ENCODE measurements at places on chromosomes 4 and X. TPM values are rescaled to one million over a fixed set of nuclear protein-coding genes. Genes with fewer than 3 reads are reported as not detected.

GRCh38 chr4:184196730-184197385 is 20.8 kb downstream of the ENPP6 start:
- no peak for DNase-seq
- no peak overlapping the region for H3K27ac ChIP-seq
- no peaks in the 10 kb centered on the region for H3K27me3 ChIP-seq
- H3K4me1 ChIP-seq, result peaks cover 10% of the 10 kb centered on the region
- no peaks in the 10 kb centered on the region for H3K36me3 ChIP-seq
- no peak overlapping the region for H3K4me3 ChIP-seq

Gene CT45A1
- not detected for total RNA-seq

DNA sequence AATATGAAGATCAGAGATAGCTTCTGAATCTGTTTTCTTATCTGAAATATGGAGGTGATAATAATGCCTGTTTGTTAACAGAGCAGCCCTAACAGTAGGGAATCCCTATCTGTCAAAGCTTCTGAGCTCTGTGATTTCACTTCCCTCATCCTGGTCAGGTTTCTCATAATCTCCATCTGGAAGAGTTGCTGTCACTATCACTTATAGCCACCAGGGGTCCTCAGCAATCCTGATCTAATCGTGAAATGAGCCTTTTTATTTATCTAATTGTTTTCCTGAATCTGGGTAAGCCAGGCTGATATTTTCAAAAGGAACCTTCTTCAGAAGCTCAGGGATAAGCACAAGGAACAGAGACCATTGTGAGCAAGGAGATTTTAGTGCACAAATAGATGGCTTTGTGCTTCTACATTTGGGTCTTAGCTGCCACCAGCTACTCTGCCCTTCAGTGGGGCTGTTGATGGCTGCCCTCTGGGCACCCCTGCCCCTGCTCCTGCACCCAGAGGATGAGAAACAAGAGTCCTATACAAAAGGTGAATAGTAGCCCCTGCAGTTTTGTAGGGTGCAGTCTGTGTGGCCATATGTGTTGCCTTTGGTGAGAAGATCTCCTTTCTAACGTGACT is 196.4 kb upstream of the RADX start:
- H3K27ac ChIP-seq, result no peak overlapping the region
- no peaks in the 10 kb centered on the region for H3K27me3 ChIP-seq
- no peaks in the 10 kb centered on the region for H3K4me1 ChIP-seq
- H3K36me3 ChIP-seq, result no peaks in the 10 kb centered on the region
- no peak overlapping the region for H3K4me3 ChIP-seq

- H3K27me3 ChIP-seq, result no peaks in the 10 kb centered on the region
- H3K4me1 ChIP-seq, result no peaks in the 10 kb centered on the region
- H3K4me3 ChIP-seq, result no peak overlapping the region
Measured at GRCh38 chr4:113823291-113823659, 61.7 kb upstream of the CAMK2D start.

- DNase-seq, result no peak
- H3K4me3 ChIP-seq, result no peak overlapping the region
- H3K27ac ChIP-seq, result no peak overlapping the region
- H3K27me3 ChIP-seq, result no peaks in the 10 kb centered on the region
- H3K36me3 ChIP-seq, result no peaks in the 10 kb centered on the region
Measured at GRCh38 chrX:7127056-7127455, 20.5 kb upstream of the STS start.

DNA sequence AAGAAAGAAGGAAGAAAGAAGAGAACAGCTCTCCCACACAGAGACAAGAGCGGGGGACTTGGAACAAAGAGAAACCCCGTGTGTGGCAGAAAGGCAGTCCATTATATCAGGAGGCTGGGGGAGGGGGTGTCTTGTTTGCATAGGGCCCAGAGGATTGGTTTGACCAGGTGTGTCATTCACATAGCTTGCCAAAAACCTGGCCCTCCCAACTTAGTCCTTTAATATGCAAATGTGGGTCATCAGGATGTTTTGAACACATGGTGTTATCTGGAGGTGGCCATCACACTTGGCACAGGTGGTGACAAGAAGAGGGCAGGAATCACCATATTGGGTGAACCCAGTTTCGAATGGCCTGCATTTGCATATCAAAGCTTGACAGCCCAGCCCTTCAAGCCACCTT is 111.7 kb downstream of the LINC00632 start:
- H3K27me3 ChIP-seq, result no peaks in the 10 kb centered on the region
- no peaks in the 10 kb centered on the region for H3K4me1 ChIP-seq
- H3K36me3 ChIP-seq, result no peaks in the 10 kb centered on the region

GRCh38 chr4:74770226-74770910 is 24.0 kb downstream of the BTC start:
- no peaks in the 10 kb centered on the region for H3K27me3 ChIP-seq
- no peak overlapping the region for H3K4me3 ChIP-seq
- H3K36me3 ChIP-seq, result no peaks in the 10 kb centered on the region
- H3K27ac ChIP-seq, result no peak overlapping the region

DNA sequence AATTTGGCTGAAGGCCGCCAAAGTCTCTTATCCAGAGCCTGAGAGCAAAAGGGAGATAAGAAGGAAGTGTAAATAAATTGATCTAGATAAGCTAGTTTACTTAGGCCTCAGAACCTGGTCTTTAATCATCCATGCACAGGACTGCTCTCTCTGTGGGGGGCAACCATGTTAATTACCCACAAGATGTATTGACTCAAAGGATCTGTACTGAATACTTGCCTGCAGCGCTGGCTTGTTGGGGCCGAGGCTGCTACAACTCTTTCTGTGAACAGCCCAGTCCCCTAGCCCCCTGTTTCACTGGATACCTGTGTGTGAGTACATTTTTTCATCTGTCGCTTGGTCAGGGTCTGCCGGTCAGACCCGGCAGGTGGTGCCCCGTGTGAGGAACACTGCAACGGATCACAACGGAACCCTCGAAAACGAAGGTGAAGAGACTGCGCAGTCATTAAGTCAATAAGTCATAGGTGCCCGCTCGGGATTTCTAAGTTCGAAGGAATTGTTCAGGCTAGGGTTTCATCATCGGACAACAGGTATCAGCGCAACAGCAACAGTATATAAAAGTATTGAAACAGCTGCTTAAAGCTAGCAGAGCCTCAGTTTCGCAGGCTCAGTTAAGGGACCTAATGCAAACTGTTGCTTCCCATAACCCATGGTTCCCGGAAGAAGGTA is 8.3 kb downstream of the MAGEA11 start:
- no peak for DNase-seq
- no peaks in the 10 kb centered on the region for H3K4me1 ChIP-seq
- H3K27me3 ChIP-seq, result no peaks in the 10 kb centered on the region
- no peaks in the 10 kb centered on the region for H3K36me3 ChIP-seq

Gene GLRA2
- total RNA-seq, result not detected

Gene C4orf51
- not detected for total RNA-seq

DNA sequence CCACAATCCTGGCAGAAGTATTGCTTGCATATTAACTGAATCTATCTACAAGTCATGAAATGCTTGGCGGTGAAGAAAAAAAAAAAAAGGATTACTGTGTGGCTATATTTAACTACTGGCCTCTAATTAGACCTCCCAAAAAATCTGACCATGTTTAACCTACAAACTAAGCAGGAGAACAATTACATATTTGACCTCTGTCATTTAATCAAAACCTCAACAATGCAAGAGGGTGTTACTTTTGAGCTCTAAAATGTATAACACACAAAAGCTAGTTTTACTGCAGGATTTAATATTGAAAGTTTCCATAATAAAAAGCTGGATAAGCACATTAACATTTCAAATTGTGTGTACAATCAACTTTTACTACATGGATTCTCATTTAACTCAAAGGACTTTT is 1.5 kb downstream of the ITM2A start:
- H3K27me3 ChIP-seq, result no peaks in the 10 kb centered on the region
- peak overlapping the region; percentile 54 for H3K4me3 ChIP-seq
- H3K36me3 ChIP-seq, result no peaks in the 10 kb centered on the region
- H3K4me1 ChIP-seq, result no peaks in the 10 kb centered on the region
- DNase-seq, result no peak
- H3K27ac ChIP-seq, result no peak overlapping the region

GRCh38 chr4:117847849-117848248 is 186.4 kb upstream of the NDST3 start:
- H3K36me3 ChIP-seq, result no peaks in the 10 kb centered on the region
- H3K4me3 ChIP-seq, result no peak overlapping the region
- DNase-seq, result no peak

DNA sequence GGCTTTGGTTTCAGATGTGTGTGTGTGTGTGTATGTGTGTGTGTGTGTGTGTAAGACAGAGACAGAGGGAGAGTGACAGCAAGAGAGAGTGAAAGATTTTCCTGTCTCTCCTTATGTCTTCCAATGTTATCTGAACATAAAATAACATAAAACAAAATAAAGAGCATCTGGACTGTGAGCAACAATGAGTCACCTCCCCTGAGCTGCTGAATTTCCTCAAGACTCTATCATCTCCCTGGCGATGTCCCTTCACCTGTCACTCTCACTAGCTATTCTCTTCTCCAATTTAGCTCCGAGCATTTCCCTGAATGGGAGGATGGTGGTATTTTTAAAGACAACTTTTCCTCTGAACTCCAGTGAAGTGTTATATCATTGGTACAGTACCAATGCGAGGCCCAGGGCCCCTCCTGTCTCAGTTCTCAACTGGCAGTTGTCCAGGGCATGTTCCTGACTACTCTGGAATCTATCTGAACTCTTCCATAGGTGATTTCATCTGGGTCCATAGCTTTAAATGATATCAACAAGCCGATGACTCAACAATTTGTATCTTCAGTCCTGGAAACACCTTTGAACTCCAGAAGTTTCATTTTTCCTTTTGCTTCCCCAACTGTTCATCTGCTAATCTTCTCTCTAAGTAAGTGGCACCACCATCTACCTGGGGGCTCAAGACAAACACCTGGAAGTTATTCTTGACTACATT is 195.0 kb upstream of the CLNK start:
- H3K27me3 ChIP-seq, result no peaks in the 10 kb centered on the region
- H3K36me3 ChIP-seq, result no peaks in the 10 kb centered on the region
- no peak overlapping the region for H3K4me3 ChIP-seq
- H3K4me1 ChIP-seq, result no peaks in the 10 kb centered on the region

GRCh38 chr4:143626134-143626911 is 74.2 kb downstream of the FREM3 start:
- H3K36me3 ChIP-seq, result no peaks in the 10 kb centered on the region
- no peak overlapping the region for H3K4me3 ChIP-seq
- H3K27ac ChIP-seq, result no peak overlapping the region
- no peaks in the 10 kb centered on the region for H3K4me1 ChIP-seq
- DNase-seq, result no peak

Gene HDAC8
- 16.3 TPM for total RNA-seq

GRCh38 chr4:145279122-145279960 is 99.0 kb upstream of the OTUD4 start:
- H3K27ac ChIP-seq, result no peak overlapping the region
- no peak for DNase-seq
- H3K4me1 ChIP-seq, result no peaks in the 10 kb centered on the region
- no peaks in the 10 kb centered on the region for H3K36me3 ChIP-seq

DNA sequence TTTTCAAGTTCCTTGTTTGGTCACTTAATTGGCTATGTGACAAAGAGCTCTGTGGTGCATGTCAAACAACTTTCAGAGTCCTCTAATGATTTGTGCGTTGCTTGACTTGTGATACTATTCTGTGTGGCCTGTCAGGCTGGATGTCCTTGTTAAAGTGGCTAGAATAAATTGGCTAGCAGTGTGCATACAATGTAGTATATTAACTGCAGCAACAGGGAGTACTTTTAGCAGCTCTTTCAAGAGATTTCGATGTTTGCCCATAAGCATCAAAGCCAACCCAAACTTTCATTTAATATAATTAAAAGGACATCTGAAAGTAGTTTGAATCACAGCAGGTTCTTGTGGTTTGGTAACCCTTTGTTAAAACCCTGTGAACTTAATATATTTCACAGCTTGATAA is 718.9 kb downstream of the ADGRL3 start:
- no peaks in the 10 kb centered on the region for H3K36me3 ChIP-seq
- H3K4me1 ChIP-seq, result peaks cover 8% of the 10 kb centered on the region
- no peaks in the 10 kb centered on the region for H3K27me3 ChIP-seq
- H3K4me3 ChIP-seq, result no peak overlapping the region
- DNase-seq, result no peak

- H3K27ac ChIP-seq, result no peak overlapping the region
- no peaks in the 10 kb centered on the region for H3K4me1 ChIP-seq
- H3K27me3 ChIP-seq, result no peaks in the 10 kb centered on the region
- DNase-seq, result no peak
- H3K36me3 ChIP-seq, result no peaks in the 10 kb centered on the region
Measured at GRCh38 chr4:162871990-162872389, 294.7 kb downstream of the NAF1 start.

Gene CENPI
- 0.64 TPM for total RNA-seq

DNA sequence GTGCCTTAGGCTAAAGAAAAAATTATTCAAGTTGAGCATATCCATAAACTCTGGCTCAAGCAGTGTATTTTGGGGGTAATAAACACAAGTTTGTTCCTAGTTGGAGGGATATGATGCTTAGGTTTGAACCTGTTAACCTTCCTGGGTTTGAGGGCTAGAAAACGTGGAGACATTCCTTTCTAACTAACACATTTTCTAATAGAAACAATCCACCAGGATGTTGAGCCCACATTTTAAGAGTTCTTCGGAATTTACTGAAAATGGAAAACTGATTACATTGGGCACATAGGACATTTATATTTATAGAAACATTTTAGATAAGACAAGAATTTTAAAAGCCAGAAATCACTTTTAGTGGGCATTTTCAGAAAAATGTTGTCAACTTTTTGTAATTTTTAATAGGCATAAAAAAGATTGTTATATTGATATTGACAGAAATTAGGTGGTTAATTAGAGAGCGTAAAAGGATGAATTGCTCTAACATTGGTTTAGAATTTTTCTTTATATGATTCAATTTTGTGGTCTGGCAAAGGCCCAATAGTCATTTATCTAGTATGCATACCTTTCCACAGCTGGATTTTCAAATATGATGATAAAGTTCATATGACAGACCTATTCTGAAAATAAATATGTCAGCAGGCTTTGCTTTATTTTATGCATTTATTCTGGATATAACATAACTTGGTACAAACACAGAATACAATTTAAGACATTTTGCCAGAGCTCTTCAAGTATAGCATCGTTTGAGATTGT is 49.2 kb downstream of the CEP44 start:
- H3K4me3 ChIP-seq, result no peak overlapping the region
- H3K4me1 ChIP-seq, result no peaks in the 10 kb centered on the region
- no peak for DNase-seq
- H3K36me3 ChIP-seq, result no peaks in the 10 kb centered on the region
- H3K27me3 ChIP-seq, result no peaks in the 10 kb centered on the region

DNA sequence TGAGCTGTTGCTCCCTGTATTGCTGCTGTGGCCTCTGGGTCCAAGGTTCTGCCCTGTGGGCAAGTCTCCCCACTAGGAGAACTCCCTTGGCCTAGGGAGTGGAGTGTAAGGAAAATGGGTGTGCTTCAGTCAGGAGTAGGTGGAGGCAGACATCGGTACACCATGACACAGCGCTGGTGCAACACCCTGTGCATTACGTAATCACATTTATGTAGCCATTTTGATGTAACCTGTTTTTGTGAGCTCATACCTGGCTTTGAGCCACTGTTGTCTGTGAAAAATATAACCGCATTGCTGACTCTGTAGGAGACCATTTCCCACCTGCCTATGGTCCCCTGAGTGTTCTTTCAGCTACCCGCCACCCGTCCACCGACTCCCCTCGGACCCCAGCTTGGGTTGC is 700.5 kb upstream of the AGA start:
- no peaks in the 10 kb centered on the region for H3K36me3 ChIP-seq
- H3K27me3 ChIP-seq, result no peaks in the 10 kb centered on the region
- no peak overlapping the region for H3K4me3 ChIP-seq

Gene EPHA5
- 0.49 TPM for total RNA-seq

GRCh38 chrX:25878806-25879205 is 259.3 kb upstream of the MAGEB18 start:
- H3K27ac ChIP-seq, result no peak overlapping the region
- no peaks in the 10 kb centered on the region for H3K36me3 ChIP-seq
- H3K27me3 ChIP-seq, result no peaks in the 10 kb centered on the region
- no peak overlapping the region for H3K4me3 ChIP-seq

All from suprapubic skin (tissue), 4 donors.